Mesenchymal stem cell (in vitro differentiated cells and primary cell): ENCODE measurements at places on chromosomes 3 and 15.

DNA sequence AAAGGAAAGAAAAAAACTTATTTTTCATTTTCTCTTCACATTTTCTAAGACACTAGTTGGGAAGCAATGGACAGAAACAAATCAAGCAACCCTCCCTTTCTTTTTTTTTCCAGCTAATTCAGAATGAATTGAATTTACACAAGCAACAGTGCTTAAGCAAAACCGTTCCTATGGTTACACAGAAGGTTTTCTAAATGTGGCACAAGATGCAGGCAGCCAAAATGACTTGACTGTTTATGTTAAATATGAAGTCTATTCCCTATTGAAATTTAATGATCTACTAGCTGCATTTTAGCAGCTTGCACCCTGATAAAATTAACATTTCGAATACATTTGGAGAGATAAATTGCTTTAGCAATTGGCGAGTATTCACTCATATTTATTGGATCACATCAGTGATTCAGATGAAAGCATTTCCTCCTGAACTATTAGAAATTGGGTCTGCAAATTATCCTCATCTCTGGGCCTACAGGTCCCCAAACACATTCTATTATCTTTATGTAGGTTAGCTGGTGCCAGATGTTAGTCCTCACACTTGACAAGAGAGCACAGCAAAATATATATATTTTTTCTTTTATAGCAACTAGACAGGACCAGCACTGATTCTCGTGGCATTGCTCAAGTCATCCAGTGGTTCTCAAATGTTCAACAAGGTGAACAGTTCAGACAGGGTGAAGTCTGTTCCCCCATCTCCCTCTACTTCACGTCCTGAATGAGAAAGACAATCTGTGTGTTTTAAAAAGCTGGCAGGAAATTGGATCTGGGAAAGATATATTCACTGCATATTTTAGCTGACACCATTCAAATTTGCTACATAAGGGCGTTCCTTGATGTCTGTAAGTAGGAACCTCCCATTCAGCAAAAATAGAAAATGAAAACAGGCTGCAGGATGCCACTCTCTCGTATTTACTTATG lies 463.6 kb upstream of the KCNMB2 start:
- no peak for DNase-seq

- no peak for DNase-seq
Measured at GRCh38 chr3:32305361-32305876, 66.9 kb downstream of the CMTM8 start.

DNA sequence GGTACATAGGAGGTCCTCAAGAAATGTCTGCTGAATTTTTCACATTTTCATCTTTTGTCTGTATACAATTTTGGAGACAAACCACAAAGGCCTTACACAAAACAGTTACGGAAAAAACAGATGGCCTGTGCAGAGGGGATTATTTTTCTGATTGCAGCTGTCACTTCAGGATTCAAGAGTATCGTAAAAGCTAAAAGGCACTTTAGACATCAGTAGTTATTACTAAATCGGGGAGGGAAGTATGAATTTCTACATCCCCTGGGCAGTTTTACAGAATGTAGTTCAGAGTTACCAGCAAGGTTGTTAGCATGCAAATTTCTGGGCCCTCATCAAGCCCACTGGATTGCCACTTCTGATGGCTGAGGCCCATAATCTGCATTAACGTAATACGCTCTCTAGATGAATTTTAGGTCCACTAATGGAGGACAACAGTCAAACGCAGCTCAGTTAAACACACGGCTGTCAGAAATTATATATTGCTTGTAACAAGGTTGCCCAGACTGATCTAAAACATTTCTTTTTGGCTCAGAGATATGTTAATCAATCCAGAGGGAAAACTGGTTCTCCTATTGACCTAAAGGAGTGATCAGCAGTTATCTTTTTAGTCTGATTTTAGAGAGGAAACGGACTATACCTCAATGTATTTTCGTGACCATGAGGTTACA lies 1.1 kb downstream of the RIOX2 start:
- no peak for DNase-seq

DNA sequence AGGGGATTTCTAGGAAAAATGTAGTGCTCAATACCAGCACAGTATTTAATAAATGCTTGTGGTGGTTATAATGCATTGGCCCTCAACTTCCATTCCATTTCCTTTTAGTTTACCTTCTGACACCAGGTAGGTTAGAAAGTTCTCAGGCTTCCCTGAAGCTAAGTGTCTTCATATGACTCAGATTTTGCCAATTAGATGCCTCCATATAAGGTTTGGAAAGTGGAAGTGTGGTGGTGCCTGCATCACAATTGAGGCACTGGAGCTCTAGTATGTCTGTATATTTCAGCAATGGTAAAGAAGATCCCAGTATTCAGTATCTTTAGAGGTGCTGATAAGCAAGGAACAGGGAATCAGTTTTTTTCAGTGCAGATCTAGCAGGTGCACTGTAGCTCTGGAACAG lies 18.3 kb downstream of the XRN1 start:
- DNase-seq, result no peak
